ENCODE measurements at places on chromosomes 6 and 20.

DNA sequence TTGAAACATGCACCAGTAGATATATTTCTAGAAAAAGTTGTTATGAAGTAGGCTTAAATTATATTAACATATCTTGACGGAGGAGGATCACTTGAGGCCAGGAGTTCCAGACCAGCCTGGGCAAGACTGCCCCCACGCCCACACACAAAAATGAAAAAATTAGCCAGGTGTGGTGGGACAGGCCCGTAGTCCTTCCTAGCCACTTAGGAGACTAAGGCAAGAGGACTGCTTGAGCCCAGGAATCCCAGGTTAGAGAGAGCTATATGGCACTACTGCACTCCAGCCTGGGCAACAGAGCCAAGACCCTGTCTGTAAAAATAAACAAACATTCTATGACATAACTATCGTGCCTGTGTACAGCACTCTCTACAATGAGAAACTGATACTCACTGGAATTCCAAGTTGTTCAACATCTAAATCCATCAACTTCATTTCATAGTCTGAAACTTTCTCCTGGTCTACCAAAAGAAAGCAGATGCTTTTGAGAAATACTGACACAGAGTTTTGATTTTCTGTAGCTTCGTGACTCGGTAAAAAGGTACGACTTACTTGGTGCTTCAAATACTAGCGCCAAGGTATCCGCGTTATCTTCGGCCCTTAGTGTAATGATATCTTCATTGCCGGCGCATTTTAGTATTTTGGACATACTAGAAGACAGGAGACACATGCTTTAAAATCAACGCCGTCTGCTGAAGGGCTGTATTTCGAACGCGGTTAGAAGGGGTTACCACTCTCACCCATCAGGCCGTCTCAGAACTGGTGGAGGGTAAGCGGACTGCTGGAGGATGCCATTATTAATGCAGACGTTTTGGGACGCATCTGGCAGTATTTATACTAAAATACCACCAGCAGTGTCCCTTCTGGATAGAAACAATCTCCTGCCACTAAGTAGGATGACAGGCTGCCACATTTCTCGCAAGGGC is 1.3 kb downstream of the PCNA start:
- no peak for DNase-seq

DNA sequence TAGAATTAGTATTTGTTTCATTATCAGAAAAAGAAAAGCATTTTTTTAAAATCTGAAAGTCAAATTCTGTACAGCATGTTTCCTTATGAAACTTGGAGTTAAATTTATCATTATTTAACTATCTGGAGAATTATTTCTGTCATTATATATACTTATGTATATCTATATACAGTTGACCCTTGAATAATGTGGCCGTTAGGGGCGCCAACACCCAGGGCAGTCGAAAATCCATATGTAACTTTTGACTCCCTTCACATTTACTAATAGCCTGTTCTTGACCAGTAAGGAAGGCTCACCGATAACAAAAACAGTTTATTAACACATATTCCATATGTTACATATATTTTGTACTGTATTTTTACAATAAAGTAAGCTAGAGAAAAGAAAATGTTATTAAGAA is 341.2 kb downstream of the ADGRB3 start:
- no peak for DNase-seq

DNA sequence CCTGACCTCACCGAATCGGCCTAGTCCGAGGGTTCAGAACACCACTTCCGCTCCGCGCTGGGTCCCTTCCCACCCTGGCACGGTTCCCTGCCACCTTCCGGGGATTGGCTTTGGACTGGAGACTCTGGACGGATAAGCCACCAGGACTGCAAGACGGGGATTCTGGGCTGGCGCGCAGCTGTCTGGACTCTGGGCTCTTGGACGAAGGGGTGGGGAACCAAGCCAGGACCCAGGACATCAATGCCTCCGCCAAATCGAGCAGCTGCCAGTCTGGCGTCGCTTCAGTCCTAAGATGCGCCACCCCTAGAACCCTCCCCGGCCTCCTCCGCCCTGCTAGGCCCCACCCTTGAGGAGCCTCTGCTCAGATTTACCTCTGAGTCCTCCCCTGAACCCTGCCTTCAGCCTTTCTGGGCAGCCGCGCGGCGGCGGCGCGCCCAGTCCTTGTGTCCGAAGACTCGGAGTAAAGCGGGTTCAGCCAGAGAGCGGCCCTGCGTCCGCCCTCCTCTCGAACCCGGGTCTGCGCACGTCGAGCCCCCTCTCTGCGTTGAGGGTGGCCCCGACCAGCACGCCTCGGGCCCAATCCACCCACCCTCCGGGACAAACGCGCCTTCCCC is 1.2 kb downstream of the KCNK17 start:
- DNase-seq = no peak

- no peak for DNase-seq
Measured at GRCh38 chr6:129030215-129030614, 147.3 kb downstream of the LAMA2 start.

DNA sequence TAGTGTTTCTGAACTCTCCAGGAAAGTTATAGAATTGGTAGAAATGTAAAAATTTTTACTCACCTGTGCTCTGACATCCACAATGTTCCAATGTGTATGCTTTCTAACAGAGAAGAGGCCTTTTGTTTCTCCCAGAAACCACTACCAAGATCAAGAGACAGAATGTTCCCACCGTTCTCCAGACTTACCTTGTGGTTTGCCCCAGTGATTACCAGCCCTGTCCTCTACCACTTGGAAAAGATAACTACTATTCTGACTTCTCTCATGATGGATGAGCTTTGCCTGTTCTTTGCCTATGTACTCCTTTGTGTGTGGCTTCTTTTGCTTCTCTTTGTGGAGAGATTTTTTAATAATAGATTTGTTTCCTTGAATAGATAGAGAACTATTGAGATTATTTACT is 173.0 kb upstream of the SCGN start:
- no peak for DNase-seq

GRCh38 chr6:14711056-14711703 is 534.7 kb upstream of the JARID2 start:
- DNase-seq = peak; percentile 53

DNA sequence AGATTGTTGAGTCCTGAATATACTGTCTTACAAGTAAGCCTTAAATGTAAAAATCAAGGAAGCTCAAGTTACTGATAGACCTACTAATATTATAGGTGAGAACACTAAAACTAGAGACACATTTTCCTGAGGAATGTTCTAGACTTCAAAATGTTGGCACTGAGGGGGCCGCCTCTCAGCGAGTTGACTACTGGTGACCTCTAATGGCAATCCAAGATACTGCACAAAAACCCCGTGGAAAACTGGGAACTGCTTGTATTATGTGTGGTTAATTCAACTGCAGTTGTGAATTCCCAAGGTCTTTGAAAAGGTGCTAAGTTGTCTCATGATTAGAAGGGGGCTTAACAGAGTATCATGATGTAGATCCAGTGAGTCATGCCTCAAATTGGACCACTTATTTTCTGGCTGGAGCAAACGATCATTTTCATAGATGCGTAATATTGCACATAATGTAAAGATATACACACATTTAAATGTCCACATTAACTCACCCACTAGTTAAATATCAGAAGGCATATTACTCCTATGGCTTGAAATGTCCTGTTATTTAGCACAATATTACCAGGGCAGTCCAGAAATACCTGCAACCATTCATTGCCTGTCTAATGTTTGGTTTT is 336.2 kb downstream of the FOXA2 start:
- DNase-seq = peak; percentile 17

- DNase-seq = peak; percentile 65
Measured at GRCh38 chr20:2946988-2947961, 74.0 kb downstream of the PTPRA start.

GRCh38 chr6:55729665-55730064 is 145.7 kb downstream of the BMP5 start:
- no peak for DNase-seq

- DNase-seq = no peak
Measured at GRCh38 chr20:33172781-33173180, 4.8 kb downstream of the BPIFA2 start.

DNA sequence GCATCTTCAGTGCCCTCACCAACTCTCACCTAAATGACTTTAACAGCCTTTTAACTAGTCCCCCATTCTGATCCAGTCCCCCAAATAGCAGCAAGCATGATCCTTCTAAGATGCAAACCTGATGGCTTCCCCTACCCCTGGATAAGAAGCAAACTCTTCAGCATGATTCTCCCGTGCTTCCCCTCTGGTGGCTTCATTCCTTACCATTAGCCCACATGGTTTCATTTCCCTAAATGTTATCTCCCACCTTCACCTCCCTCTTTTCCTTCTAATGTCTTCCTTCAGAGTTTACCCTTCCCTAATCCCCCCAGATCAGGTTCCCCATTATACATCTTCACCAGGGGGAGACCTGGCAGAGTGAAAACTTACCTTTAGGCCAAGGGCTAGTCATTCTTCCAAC is 4.0 kb upstream of the RAB5IF start:
- DNase-seq = no peak

DNA sequence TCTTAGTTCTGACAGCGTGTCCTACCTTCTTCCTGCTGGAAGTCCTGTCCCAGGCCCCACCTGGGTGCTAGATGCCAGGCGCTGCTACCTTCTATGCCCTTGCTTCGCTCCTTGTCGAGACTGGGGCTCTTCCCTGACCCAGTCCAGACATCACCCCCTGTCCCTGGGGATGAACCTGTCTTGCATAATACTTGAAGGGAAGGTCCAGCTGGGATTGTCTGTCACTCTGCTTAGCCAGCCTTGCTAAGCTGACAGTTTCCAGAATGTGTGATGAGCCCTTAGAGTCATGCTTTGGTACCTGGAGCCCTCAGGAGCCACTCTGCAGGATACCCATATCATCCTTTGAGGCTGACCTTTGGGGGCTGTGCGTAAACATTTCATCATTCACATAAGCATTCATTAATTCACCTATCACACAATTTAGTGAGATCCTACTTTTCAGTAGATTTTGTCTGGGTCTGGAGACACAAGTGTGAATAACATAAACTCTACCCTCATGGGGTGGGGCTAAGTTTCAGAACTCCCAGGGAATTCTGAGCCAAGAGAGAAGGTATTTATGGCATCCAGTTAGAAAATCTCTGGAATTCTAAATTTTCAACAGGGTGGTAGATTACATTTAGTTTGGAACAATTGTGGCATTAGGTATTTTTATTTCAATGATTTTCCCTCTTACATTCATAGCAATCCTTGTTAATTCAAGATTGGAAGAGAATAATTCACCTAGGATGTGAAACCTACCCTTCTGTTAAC is 151.1 kb upstream of the HDAC2 start:
- no peak for DNase-seq

- DNase-seq = no peak
Measured at GRCh38 chr20:47558295-47559066, 56.8 kb downstream of the NCOA3 start.

- no peak for DNase-seq
Measured at GRCh38 chr20:55375920-55376319, 629.4 kb downstream of the CBLN4 start.
